ENCODE measurements at places on chromosomes 1 and 21.

DNA sequence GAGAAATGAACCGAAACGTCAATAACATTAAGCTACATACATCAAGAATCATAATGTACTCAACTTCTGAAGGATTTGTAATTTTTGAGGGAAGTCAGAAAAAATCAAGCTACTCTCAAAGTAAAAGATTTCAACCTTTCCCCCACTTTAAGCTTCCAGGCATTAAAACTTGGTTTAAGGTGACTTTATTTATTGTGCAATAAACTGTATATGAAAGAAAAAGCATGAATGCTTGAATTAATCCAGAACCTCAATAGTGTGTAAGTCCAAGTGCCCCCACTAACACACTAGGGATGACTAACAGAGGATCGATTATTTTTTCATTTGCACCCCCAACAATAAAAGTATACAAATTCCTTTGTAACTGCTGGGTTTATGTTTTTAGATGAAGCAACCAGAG, 10.9 kb downstream of the GART start:
- DNase-seq: no peak

GRCh38 chr1:17857996-17858395, 102.9 kb downstream of the ACTL8 start:
- DNase-seq: no peak

DNA sequence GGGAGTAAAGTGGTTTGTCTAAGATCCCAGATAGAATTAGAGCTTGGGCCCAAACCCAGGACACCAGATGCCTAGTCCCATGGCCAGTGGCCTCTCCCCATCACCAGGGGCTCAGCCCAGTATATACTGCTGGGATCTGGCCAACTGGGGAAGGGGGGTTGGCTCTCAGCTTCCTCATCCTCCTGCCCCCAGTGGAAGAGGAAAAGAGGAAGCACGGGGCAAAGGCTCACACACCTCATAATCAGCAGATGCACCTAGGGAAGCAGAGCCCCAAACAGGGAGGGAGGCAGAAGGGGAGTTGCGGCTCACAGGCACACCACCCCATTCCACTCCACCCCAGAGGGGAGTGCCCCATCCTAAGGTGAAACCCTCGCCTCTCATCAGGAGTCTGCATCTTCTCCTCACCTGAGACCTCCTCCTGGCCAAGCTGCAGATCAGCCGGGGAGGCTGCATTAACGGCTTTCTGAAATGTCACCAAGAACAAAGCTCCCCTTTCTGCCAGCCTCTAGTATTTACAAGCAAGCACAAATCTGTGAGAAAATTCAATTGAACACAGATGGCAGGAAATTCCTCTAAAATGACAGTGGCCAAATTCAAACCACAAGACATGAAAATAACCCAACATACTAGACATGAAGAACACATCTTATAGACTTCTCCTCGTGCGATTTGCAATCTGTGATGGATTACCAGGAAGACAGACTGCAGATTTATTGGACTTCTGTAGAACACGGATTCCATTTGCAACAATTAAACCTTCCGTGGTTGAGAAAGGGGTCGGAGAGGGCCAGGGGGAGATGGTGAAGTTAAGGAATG, 82.8 kb downstream of the GLIS1 start:
- no peak for DNase-seq

DNA sequence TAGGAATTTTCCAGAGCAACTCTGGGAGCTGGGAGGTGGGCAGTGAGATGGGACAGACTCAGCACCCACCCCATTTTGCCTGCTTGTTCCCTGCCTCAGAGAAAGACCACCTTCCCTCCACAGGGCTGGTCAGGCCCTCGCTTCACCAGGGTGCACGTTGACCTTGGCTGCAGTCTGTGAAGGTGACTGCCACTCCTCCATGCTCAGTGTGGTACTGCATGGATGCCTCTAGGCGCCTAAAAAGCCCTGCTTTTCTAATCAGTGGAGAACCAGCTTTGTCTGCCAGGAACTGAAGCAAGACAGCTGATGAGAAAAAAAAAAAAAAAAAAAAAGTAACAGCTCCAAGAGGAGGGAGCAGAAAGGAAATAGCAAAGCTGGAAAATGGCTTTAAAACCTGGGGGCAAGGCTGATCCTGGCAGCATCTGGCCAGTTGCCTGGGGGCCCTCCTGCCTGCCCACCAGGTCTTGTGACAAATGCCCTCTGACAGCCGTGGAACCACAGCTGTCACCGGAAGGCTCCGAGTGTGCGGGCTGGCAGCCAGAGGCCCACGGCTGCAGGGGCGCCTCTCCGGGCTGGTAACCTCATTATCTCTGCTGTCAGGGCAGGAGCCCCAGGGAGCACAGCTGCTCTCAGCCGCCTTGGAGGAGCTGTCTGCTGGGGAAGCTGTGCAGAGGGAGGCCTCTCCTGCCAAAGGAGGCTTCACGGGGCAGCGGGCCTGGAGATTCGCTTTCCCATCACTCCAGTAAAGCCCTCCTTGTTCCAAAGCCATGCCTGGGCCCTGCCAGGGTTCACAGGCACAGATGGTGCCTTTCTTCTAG, 13.7 kb downstream of the KIAA1614 start:
- no peak for DNase-seq

GRCh38 chr1:63403386-63403785, 36.0 kb downstream of the ALG6 start:
- no peak for DNase-seq

DNA sequence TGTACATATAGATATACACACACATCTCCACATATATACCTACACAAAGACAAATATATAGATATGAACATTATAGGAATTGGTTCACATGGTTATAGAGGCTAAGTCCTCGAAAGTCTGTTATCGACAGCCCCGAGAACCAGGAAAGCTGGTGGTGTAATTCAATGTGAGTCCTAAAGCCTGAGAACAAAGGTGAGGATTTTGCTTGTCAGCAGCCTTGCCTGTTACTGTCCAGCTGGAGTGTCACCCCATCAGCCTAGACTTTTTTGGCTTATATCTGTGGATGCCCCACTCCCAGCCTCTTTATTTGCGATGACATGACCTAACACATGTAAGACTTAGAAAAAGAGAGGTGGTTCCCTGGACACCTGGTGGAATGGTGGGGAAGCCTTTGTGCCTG, 97.0 kb downstream of the GIPC2 start:
- no peak for DNase-seq

DNA sequence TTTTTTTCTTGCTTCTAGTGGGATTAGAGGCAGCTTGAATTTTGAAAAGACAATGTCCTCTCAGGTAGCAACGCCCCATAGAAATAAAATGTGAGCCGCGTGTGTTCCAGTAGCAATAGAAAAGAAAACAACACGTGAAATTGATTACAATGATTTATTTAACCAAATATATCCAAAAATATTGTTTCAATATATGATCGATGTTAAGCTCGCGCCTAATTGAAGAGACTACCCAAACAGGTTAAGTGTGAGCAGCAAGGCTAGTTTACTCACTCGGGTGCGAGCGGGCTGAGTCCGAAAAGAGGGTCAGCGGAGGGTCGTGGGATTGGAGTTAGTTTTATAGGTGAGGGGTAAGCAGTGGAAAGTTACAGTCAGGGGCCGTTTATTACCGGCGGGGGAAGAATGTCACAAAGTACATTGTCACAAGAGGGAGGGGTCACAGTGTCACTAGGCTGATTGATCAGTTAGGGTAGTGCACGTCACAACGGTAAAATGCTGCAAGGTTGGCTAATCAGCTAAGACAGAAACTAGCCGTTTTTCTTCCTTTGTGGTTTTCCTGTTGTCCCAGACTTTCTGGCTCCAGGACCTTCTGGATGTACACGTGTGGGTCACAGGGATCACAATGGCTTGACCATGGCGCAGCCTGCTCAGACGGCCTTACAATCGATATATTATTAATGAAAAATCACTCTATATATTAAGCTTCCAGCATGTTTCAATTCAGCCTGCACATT, 697 bp upstream of the ZNF670 start:
- DNase-seq: no peak

- DNase-seq: no peak
Observed at GRCh38 chr1:147712605-147713004, 42.3 kb upstream of the ACP6 start.

GRCh38 chr1:196997423-196997822, 20.1 kb downstream of the CFHR5 start:
- DNase-seq: no peak

DNA sequence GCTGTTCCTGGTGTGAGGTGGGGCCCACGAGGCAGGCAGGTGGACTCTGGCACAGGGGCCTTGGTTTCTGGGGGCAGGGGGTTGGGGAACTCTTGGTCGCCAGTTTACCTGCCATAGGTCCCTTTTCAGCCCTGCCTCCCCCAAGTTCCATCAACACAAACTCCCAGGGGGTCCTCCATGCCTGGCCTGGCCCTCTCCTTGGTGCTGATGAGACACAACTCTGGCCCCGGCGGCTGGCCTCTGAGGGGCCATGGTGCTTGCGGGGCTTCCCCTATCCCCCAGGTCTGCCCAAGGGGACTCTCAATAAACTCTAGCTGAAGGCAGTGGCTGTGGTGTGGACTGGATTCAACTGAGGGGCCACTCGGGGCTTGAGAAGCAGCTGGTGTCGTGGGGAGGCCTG, 16.0 kb downstream of the HTR6 start:
- DNase-seq: no peak

GRCh38 chr1:109803901-109804331, 40.2 kb upstream of the EPS8L3 start:
- no peak for DNase-seq

GRCh38 chr1:25517476-25518394, 25.7 kb upstream of the LDLRAP1 start:
- no peak for DNase-seq

DNA sequence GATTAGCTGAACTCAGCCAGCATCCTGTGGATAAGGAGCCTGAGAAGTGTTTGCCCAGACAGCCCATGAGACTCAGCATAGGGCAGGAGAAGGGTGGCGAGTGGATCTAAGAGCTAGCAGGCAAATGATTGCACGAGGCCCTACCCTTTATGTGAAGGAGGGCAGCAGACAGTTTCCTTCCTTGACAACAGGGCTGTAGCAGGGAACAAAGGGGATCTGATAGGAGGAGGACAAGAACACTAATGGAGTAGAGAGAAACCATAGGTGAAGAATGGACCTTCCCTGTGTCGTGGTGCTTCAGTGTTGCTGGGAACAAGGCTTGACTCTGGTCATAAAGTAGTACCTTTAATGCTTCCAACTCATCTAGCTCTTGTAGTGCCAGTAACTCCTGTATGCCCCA, 84.3 kb downstream of the PGM1 start:
- no peak for DNase-seq

- no peak for DNase-seq
Observed at GRCh38 chr1:92085727-92086126, 5.6 kb downstream of the BTBD8 start.

GRCh38 chr1:11407301-11407994, 71.5 kb upstream of the DISP3 start:
- peak; percentile 34 for DNase-seq

- DNase-seq: no peak
Observed at GRCh38 chr1:205172729-205173366, 38.7 kb downstream of the DSTYK start.

GRCh38 chr21:35332841-35333426, 283.8 kb upstream of the RUNX1 start:
- no peak for DNase-seq

DNA sequence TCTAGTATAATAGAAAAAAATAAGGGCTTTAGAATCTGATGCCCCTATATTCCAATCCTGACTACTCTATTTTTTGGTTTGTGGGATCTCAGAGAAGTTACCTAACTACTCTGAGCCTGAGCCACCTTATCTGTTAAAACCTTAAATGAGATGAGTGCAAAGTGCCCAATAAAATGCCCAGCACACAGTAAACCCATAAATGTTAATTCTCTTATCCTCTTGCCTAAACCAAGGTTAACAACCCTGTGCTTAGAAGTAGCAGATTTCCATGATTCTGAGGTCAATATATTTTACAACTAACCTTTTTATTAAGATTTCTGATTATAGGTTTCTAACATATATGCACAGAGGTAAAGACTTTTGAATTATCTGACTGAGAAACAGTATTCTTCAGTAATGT, 35.8 kb downstream of the DOCK7 start:
- DNase-seq: no peak

DNA sequence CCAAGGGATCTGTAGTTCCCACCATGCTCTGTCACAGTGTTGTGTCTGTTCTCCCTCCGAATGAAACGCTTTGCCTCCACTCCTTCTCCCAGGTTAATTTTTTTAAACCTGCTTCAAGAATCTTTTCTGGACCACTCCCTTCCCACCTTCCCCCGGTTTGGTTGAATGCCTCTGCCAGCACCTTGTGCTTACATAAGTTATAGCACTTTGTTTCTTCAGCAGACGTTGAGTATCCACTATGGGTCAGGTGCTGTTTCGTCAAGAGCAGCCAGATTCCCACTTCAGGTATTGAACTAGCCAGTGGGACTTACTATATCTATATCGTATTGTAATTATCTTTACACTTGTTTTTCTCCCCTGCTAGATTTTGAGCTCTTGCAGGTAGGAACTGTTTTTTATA, 27.6 kb downstream of the TTF2 start:
- no peak for DNase-seq

DNA sequence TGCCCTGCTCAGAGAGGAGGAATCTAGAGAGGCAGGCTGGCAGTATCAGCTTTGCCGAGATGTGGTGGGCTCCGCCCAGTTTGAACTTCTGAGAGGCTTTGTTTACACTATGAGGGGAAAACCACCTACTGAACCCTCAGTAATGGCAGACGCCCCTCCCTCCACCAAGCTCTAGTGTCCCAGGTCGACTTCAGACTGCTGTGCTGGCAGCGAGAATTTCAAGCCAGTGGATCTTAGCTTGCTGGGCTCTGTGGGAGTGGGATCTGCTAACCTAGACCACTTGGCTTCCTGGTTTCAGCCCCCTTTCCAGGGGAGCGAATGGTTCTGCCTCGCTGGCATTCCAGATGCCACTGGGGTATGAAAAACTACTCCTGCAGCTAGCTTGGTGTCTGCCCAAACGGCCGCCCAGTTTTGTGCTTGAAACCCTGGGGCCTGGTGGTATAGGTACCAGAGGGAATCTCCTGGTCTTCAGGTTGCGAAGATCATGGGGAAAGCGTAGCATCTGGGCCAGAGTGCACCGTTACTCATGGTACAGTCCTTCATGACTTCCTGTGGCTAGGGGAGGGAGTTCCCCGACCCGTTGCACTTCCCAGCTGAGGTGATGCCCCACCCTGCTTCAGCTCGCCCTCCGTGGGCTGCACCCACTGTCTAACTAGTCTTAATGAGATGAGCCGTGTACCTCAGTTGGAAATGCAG, 43.6 kb downstream of the C21orf91 start:
- DNase-seq: peak; percentile 64

- DNase-seq: no peak
Observed at GRCh38 chr1:178310685-178311105, 186.1 kb downstream of the CLEC20A start.

GRCh38 chr1:246221485-246222255, 285.4 kb downstream of the SMYD3 start:
- no peak for DNase-seq

GRCh38 chr1:30765556-30766434, 8.2 kb upstream of the LAPTM5 start:
- peak; percentile 34 for DNase-seq

- no peak for DNase-seq
Observed at GRCh38 chr21:38441153-38441552, 57.1 kb downstream of the ERG start.

Data from stimulated activated CD4-positive, alpha-beta T cell treated with anti-CD3 and anti-CD28 coated beads, Interleukin-2, amount 100 ng/mL, for 24 hours (primary cell).